ENCODE measurements at places on chromosomes 4 and X. TPM values are rescaled to one million over a fixed set of nuclear protein-coding genes. Genes with fewer than 3 reads are reported as not detected.

The SYTL4 gene
- total RNA-seq: 2.6 TPM

The NRK gene
- total RNA-seq: 2.4 TPM

The OPHN1 gene
- total RNA-seq: 10.1 TPM

The SHOX gene
- total RNA-seq: not detected

The SMS gene
- 39.1 TPM for total RNA-seq

The GABRE gene
- total RNA-seq: 137 TPM

The ZNF827 gene
- total RNA-seq: 22.7 TPM

Measured in hair follicle dermal papilla cell (primary cell).